ENCODE measurements at places on chromosomes 13 and 19.

GRCh38 chr13:98370806-98371515 is 193.9 kb upstream of the RNF113B start:
- no peak for DNase-seq

GRCh38 chr13:46382224-46382623 is 4.8 kb downstream of the RUBCNL start:
- DNase-seq: no peak

DNA sequence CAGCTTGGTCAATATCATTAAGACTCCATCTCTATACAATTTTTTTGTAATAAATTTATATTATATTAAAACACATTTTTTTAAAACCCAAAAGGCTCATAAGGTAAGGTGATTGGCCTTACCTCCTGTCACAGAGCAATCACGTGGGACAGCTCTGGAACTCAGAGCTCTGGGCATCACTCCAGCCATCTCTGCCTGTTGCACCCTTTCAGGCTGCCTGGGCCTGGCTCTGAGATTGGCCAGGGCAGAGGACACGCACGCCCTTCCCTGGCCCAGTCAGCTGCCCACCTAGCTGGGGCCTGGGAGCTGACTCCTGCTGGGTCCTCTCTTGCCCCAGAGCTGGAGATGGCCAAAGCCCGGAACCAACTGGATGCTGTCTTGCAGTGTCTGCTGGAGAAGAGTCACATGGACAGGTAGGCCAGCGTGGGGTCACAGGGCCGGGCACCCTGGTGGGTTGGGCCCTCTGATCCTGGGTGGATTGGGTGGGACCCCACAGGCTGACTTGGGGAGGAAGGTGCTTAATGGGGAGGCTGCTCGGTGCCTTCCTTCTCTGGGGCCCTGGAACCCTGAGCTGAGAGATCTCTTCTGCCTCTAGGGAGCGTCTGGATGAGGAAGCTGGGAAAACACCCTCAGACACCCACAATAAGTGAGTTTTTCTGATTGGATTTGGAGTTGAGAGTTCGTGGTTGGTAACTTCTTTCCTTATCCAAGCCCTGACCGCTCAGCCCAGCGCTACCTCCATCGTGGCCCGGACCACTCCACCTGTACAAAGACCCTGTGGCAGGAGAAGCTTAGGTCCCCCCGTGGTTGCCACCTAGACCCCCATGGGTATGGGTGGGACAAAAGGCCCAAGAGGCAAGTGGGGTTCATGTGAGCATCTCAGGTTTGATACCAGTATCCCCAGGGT is 3.7 kb downstream of the LIN37 start:
- no peak for DNase-seq

GRCh38 chr13:94192431-94192975 is 287.0 kb downstream of the DCT start:
- peak; percentile 75 for DNase-seq

GRCh38 chr19:50666346-50667176 is 17.3 kb downstream of the C19orf81 start:
- DNase-seq: no peak

DNA sequence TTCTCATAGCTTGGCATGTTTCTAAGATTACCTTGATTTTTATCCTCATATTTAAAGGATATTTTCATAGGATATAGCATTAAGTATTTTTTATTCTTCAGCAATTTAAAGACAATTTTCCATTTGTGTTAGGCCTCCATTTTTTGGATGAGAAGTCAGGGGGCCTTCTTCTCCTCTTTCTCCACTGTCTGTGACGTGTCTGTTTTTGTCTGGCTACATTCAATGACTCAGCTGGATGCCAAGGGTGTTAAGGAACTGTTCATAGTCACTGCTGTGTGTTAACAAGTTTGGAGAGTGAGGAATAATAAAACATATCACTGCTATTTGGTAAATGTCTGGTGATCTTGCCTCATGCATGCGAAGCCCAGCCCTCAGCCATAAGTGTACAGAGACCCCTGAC is 36.4 kb downstream of the ZNF582 start:
- no peak for DNase-seq

- DNase-seq: peak; percentile 90
Measured at GRCh38 chr19:57769345-57770131, at the start of gene ZNF586. ZNF586 (plus strand) TSS chr19:57769676; CDS start chr19:57769843, 167 bp downstream.

- DNase-seq: peak; percentile 83
Measured at GRCh38 chr19:55647732-55648584, at the start of gene CCDC106. CCDC106 (plus strand) TSS chr19:55648212; CDS start chr19:55649047, 835 bp downstream.

DNA sequence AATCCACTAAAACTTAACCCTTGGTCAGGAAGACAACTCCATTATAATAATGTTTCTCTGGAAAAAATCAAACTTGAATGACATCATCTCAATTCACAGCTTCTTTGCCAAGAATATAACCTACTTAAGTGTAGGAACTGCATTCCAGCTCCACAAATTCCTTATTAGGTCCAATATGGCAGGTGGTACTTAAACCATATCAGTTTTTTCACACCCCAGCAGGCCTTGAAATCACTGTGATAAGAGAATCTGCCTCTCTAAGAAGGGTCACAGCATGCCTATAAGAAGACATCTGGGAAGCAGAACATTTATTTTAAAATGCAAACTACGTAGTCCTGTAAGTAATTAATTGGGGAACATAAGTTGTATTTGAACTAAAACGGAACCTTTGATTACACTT is 687.8 kb downstream of the DIAPH3 start:
- no peak for DNase-seq

DNA sequence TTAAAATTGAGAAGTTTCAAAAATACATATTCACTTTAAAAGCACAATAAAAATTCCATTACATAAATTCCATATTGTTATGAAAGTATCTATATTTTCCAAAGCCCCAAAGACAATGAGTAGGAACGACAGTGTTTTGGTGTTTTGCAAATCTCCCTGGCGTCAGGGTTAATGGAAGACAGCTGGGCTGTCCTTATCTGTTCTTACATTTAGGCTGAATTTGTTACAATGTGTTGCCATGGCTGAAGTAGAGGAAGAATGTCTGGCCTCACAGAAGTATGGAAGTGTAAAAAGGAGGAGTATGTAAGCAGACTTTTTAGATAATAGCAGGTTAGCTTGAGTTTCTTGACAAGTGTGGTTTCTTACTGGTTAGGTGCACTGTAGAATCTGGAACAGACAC is 124.4 kb upstream of the SPATA13 start:
- DNase-seq: no peak

DNA sequence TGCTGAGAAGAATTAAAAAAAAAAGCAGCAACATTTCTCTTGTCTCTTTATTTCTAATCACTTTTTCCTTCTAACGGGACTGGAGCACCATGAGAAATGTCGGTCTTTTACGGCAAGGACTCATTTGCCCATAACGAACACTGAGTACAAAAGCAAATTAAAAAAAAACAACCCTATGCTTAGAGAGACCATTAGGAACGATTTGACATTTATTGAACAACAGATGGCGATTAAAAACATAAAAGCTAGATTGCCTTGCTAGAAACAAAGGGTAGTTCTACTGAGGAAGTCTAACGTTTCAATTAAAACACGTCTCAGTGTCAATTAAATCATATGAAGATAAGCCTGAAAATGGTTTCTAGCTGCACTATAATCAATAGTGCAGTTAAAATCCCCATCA is 51.1 kb downstream of the OLFM4 start:
- DNase-seq: no peak

GRCh38 chr19:10812902-10813404 is 23.1 kb downstream of the TMED1 start:
- no peak for DNase-seq

DNA sequence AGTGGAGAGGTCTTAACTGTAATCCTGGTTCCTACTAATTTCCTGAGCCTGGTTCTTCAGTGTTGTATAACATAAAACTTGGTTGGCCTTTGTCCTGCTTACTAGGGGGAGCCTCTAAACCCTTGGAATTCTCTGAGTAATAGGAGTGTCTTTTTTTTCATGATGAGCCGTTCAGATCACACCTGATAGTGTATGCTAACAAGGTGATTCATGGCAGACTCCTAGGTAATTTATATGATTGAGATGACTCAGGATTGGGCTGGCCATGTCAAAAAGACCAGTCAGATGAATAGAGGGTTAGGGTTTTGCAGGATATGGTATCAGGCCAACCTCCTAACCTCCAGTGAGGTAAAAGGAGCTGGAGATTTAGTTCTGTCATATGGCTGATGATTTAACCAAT is 135.8 kb upstream of the KLF12 start:
- DNase-seq: no peak

DNA sequence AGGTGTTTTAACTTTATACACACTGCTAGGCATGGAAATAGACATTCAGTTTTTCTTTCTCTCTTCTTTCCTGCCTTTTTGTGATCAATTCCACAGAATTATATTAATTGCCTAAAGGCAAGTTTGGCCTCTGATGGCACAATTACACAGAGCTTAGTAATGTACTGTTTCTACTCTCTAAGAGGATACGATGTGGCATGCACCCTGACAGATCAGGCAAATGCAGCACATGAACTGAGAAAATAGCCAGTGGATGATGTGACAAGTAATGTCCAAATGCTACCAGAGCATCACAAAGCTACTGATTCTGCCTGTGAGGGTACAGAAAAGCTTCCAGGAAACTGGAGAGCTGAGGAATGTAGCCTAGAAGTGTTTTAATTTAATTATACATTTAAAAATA is 233.8 kb upstream of the PRR20A start:
- no peak for DNase-seq

DNA sequence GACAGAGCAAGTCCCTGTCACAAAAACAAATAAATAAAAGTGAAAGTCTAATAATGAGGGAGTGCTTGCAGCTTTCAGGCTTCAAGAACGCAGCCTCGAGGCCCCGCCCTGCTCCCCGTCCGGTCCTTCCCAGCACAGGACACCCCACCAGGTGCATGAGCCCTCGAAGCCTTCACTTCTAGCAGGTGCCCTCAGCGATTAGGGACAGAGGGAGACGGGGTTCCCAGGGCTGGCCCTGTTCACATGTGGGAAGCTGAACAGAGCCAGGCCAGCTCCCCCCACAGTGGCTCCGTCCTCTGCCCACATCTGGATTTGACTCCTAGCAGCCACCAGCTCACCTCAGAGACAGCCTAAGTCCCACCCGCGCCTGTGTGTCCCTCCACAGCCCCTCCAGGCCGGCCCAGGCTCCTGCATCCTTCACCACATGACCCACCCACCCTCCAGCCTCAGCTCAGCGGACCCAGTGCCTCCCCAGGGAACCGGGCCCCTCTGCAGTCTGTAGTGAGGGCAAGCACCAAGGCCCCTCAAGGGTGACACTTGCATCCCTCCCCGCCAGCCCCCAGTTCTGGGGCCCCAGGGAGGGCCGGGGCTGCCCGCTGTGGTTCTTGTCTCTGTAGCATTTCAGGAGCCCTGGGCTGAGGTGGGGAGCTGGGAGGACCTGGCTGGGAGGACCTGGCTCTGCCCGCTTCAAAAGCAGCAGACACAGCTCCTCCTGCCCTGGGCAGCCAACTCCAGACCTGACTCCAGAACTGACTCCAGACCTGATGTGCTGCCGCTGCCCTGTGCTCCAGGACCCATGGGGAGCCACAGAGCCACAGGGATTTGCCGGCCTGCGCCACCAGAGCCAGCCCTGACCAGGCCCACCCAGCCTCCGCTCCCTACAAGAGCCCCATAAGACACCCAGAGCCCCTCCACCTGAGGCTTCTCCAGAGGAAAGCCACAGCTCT is 27.2 kb downstream of the GPX4 start:
- no peak for DNase-seq

DNA sequence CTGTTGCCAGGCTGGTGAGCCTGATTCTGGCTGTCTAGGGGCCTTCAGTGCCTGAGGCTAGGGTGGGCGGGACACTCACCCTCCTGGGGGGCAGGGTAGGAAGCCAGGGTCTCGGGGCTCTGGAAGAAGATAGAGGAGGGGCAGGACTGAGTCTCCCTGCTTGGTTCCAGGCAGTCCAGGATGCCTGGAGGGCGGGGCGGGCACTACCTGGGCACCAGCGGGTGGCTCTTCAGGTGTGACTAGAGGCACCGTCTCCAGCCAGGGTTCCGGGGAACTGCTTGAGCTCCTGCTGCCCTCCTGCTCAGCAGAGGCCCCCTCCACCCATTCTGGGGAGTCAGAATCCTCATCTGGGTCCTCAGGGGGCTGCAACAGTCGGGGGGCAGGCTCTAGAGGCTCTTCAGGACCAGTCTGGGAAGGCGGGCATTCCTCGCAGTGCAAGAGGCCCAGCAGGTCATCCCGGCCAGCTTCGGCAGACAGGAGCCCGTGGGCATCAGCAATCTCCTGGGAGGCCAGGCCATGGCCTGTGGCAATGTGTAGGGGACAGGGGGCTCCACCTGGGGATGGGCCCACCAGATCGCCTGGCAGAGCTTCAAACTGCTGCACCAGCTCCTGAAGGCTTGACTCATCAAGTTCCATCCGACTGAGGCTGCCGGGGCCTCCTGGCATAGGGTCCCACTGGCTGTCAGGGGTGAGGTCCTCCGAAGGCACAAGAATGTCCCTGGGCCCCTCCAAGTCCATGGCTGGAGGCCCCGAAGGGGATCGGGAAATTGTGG is 1.8 kb downstream of the APBA3 start:
- no peak for DNase-seq

DNA sequence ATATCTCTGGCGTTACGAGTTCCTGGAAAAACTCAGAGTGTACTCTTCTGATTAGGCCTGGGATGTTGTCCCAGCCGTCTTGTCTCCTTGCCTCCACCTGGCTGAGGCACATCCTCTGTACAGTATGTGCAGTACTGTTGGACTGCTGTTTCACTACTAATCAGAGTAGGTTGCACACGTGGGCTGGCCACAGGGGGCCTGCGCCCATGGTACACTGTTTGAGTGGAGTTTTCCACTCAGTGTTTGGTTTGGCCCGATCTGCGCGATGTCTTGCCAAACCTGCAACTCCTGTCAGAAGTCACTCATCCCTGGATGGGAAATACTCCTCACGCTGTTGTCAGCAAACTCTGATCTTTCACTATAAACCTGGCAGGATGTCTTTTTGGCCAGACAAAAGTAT is 189.6 kb upstream of the CSNK1A1L start:
- DNase-seq: no peak

DNA sequence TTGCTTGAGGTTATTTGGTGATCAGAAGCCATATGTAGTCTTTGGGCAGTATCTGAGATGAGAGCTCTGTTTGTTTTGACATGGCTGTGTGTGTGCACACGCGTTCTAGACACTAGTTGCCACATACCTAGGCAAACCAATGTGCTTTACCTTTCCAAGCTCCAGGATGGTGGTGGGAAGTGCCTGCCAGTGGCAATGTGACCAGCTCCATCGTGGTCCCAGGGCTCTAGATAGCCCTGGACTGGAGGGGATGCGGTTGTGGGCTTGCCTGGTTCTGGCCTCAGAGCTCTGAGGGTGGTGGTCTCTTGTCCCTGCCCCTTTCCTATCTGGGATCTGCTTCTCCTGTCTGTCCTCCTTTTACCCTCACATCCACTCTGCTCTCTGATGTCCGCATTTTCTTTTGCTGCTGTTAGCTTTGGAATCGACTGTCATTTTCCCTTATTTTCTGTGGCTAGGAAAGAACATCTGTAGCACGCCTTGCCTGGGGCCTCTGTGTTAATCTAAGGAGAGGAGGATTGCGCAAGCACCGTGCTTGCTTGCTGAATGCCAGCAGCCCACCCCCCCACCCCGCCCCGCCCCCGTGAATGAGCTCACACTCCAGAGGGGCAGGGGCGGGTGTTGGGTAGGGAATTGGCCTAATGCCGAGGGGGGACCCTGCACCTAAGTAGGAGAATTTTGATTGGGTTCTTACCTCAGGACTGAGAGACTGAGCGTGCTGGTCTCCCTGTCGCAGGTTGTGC is 89.5 kb downstream of the ARHGEF7 start:
- no peak for DNase-seq

- no peak for DNase-seq
Measured at GRCh38 chr13:37526710-37527473, 71.7 kb downstream of the POSTN start.

All from WERI-Rb-1 (cell line).